ENCODE measurements at places on chromosomes 7 and 10.

- no peak for DNase-seq
These were observed 20.3 kb upstream of the PAX2 start for GRCh38 chr10:100725071-100725471.

GRCh38 chr7:28005847-28006231, 174.8 kb downstream of the JAZF1 start:
- DNase-seq = no peak

- DNase-seq = no peak
These were observed 22.2 kb downstream of the SLC37A3 start for GRCh38 chr7:140375892-140376730.

DNA sequence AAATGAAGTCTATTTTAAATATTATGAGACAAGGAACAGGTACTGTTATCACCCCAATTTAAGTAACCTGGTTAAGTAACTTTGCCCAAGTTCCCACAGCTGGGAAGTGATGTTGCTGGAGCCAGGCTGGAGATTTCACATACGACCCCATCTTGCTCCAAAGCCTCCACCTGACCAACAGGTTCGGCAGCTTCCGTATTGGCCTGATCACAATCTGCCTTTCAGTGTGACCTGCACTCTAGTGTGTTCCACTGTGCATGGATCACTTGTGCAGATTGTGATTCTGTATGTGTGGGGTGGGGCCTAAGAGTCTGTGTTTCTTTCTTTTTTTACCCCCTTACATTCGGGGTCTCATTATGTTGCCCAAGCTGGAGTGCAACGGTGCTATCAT, 66.1 kb downstream of the PRTFDC1 start:
- DNase-seq = no peak

DNA sequence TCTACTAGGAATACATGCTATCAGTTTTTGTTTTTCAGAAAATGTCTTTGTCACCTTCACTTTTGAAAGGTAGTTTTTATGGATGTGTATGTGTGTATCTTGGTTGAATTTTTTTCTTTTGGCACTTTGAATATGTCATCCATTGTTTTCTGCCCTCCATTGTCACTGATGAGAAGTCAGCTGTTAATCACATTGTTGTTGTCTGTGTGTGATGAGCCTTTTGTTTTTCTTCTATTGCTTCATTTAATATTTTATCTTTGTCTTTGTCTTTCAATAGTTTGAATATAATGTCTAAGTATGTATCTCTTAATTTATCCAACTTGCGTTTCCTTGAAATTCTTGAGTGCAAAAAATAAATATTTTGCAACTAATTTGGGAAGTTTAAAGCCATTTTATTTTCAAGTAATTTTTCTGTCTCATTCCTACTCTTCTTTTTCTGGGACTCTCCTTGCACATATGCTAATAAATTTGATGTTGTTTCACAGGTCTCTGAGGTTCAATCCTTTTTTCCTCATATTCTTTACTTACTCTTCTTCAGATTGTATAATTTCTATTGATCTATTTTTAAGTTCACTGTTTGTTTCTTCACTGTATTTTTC, 546.9 kb upstream of the GHITM start:
- no peak for DNase-seq

DNA sequence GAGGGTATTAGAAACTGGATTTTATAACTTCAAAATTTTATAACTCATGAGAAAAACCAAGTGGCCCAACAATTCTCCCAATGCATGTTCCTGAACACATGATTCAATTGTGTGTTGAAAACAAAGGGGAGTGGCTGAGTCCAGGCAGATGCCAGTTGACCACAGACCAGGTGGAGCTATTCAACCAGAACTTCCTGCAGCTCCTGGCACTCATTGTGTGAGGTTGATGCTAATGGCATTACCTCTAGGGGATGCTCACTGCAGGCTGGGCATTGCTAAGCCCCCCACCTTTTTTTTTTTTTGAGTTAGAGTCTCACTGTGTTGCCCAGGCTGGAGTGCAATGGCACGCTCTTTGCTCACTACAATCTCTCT, 20.3 kb downstream of the MYOF start:
- DNase-seq = no peak

Data from stimulated activated CD8-positive, alpha-beta memory T cell treated with anti-CD3 and anti-CD28 coated beads, Interleukin-7, amount 100 ng/mL, for 1 hour (primary cell).